ENCODE measurements at places on chromosomes 4 and X. TPM values are rescaled to one million over a fixed set of nuclear protein-coding genes. Genes with fewer than 3 reads are reported as not detected.

GRCh38 chrX:23821847-23822246 lies 38.9 kb downstream of the SAT1 start:
- no peak for DNase-seq

KIAA1210 gene
- not detected for total RNA-seq

GRCh38 chr4:144574000-144574399 lies 72.0 kb upstream of the HHIP start:
- DNase-seq, result no peak

STAP1 gene
- 23.2 TPM for total RNA-seq

DNA sequence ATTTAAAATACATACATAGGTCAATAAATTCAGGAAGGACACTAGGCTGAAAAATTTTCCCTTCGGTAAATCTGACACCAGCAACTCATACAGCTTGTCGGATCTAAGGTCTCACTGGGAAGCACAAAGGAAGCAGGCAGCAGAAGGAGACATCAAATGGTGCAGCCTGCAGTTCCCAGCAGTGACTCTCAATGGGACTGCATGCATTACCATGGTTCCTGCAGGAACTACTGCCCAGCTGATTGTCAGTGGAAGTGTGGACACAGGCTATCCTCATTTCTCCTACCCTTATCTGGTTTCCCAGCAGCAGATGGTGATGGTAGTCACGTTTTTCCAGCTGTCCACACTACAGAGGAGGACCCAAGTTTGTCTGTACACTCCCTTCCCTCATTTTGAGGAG lies 113.3 kb downstream of the PPP1R2C start:
- no peak for DNase-seq

EXOC1L gene
- total RNA-seq, result not detected

GRCh38 chr4:6876440-6876839 lies 33.2 kb upstream of the TBC1D14 start:
- no peak for DNase-seq

DNA sequence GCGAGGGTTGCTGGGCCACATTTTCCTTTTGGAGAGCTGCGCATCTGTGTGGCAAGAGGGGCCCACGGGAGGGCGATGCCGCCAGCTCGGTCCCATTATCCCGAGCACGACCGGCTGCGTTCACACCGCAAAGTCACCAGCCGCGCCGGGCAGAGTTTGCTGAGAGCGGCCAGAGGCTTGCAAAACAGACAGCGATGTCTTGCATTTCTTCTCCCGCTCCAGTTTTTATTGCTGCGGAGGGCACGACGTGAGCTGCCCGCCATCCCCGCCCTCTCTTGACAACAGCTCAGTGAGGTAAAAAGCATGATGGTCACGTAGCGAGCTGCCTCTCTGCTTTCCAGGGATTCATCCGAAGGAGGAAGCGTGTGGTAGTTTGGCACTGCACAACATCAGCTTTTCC lies 102.1 kb upstream of the TENM3 start:
- no peak for DNase-seq

DNA sequence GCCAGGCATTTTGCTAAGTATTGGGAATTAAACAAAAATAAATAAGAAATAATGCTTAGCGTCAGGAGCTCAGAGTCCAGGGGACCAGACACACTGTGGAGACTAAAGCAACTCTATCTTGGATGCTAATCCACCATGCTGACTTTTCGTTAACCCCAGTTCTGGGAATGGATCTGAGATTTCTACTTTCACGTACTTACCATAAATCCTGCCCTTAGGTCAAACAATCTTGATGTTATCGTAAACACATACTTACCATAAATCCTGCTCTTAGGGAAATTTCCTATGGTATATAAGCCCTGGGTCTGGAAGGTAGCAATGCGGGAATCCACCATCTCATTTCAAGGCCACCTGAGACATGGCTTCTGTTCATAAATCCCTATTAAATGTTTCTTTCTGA lies 204.5 kb upstream of the IGFBP7 start:
- no peak for DNase-seq

DNA sequence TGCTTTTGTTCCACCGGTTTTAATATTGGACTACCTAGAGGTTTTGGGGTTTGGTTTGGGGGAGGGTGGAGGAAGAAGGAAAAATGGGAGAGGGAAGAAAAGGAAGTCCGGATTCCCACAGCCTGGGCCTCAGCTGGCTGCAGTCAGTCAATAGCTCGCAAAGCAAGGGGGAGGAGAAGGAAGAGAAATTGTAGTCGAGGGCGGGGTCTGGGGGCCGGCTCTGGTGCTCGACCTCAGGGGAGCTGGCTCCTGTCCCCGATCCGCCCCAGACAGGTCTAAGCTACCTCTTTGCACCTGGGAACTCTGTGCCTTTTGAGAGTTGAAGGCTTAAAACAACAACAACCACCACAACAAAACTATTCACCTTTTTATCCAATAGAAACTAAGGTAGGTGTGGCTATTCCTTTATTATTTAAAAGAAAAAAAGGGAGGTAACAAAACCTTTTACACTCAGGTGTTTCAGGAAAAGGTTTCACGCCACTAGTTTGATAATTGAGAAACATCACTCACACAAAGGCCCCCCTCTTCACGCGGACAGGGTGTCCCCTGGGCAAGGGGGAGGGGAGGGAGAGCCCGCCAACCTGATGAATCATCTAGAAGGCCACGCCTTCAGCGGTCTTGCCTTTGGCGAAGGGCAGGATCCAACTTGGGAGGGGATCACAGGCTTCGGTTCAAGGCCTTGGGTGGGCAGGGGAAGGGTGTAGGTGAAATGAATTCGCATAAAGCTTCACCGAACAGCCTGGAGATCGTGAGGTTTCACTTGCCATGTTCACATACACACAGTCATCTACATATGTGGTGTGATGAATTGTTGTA lies 1.6 kb upstream of the LNX1 start:
- DNase-seq, result no peak

- peak; percentile 100 for DNase-seq
Measured at GRCh38 chr4:54064317-54065111, at the start of gene CHIC2. Gene CHIC2 (minus strand): TSS chr4:54064605. CDS start chr4:54064300, 305 bp downstream.

PRRG1 gene
- 6.0 TPM for total RNA-seq

DNA sequence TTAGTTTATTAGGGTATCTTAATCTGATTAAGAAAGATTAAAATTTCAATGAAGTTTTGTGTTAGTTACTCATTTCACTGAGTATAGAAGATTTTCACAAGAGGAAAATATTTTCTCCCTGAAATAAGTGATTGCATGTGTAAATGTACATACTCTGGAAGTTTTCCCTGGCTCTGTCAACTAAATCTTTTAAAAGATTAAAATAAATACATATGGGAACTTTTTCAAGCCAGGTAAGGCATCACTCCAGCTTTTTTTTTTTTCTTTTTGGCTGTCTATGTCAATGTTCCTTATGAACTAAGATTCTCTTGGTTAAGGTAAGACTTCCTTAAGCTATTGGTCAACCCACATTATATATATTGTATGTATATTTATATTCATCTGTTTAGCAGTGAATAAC lies 117.6 kb downstream of the CBR4 start:
- DNase-seq, result no peak

DNA sequence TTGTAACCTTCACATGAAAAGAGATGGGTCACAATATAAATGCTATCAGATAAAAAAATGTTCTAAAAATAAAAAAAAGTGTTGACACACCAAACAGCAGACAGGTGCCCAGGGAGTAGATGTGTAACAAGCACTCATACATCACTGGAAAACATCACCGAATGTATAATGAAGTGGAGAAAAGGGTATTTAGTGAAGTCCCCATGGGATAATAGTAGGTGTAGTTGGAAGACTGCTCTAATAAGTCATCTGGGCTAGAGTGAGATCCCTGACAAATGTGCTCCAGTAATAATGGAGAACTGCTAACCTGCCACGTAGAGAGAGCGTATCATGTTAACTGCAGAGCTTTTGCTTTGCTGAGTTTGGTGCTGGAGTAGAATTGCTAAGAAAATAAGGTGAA lies 152.0 kb downstream of the GRIA2 start:
- no peak for DNase-seq

GRCh38 chrX:124239911-124240310 lies 92.5 kb upstream of the TEX13D start:
- no peak for DNase-seq

SLC25A53 gene
- 18.3 TPM for total RNA-seq

AWAT2 gene
- total RNA-seq, result not detected

SMARCAD1 gene
- total RNA-seq, result 33.3 TPM

RADX gene
- total RNA-seq, result 5.2 TPM

- DNase-seq, result no peak
Measured at GRCh38 chrX:3177851-3178250, 136.6 kb downstream of the ARSF start.
